Fibroblast of skin of abdomen (primary cell): ENCODE measurements at places on chromosomes 7 and 10.

DNA sequence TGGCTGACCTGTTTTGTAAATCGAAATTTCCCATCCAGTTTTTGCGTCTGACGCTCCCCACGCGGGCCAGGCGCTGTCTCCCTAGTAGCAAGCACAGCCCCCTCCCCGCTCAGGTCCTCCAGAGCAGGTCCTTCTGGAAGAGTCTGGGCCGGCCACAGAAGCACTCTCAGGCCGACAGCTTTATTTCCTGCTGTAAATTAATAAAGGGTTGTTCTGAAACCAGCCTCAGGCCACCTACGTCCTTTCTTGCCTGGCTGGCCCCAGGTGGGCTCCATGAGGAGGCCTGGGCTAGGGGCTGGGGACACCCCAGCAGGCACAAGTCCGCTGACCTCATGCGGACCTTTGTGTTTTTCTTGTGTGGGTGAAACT is 35.2 kb downstream of the CAMK2B start:
- DNase-seq, result no peak

GRCh38 chr7:77427996-77428603 is 12.0 kb upstream of the GSAP start:
- peak; percentile 69 for DNase-seq

DNA sequence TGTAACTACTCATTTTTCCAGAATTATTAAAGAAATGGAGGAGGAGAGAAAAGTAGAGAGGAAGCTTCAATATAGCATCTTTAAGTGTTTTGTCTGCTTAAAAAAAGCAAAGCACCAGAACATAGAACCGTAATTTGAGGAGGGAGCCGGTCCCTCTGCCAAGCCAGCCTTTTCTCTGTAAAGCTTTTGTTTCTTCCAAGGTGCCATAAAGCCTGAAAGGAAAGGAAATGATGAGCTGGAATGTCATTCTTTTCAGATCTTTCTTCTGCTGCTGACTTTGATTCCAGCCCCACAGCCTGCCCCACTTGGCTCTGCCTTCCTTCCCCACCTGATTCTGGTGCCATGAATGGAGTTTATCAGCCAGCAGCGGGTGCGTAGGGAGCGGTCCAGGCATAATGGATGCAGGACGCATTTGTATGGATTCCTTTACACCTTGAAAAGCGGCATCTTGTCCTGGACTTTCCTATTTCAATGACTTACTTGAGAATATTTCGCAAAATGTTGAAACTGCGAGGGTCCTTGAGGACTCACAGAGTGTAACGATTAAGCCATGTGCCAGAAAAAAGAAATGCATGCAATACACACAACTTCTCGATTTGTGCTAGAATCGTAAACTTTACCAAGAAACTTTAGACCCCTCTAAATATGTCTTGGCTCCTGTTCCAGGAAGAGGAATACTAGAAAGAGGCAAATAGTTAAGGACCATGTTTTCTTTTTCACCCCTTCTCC is 569.5 kb upstream of the MGMT start:
- DNase-seq, result no peak

DNA sequence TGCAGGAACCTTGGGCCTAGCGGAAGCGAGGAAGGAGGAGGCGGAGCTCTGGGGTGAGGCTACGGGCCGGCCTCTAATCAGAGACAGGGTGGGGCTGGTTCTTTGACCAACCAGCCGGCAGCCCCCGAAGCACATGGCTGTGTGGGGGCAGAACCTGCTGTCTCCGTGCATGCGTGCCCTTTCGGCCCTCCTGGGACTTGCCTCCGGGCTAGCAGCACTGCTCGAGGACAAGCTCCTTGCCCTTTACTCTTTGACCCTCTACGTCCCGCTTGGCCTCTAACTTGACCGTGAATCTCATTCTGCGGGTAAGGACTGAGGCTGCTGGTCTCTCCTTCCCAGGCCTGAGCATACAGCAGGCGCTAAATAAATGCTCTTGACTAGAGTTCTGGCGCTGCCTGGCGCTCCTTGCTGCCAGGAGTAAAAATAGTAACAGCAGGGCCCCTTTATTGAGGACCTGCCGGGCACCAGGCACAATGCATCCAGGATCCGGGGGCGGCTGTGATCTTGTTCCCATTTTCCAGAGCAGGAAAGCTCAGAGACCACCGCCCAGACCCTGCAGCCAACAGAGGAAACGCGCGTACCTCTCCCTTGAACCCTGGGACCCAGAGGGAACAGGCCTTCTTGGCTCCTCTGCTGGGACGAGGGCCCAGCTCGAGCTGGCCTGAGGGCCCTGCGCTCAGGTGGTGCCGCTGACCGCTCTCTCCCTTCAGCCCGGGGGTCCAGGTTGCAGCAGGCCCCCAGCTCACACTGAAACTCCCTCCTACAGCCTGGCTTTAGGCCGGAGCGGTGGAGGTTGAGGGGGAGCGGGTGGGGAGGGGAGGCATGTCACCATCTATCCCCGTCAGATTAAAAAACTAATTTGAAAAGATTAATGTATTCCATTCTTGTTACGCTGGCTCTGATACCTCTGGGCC is 2.7 kb upstream of the COMTD1 start:
- DNase-seq, result no peak

DNA sequence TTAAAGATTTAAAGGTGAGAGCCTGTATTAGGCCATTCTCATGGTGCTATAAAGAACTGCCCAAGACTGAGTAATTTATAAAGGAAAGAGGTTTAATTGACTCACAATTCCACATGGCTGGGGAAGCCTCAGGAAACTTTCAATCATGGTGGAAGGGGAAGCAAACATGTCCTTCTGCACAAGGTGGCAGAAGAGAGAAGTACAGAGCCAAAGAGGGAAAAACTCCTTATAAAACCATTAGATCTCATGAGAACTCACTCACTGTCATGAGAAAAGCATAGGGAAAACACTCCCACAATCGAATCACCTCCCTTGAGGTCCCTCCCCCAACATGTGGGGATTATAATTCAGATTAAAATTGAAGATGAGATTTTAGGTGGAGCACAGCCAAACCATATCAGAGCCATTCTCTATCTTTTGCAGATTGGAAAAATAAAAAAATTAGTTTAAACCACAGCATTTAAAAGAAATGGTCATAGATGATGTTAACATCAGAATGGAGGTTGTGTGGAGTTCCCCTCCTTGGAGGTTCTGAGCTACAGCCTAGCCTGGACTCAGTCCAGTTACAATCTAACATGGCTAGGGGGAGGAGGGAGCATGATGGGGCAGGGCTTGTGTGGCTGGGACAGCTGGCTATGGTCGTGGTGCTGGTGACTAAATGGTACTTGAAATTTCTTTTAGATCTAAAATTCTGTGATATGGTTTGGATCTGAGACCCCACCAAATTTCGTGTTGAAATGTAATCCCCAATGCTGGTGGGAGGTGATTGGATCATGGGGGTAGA is 33.1 kb downstream of the GSTO2 start:
- no peak for DNase-seq

DNA sequence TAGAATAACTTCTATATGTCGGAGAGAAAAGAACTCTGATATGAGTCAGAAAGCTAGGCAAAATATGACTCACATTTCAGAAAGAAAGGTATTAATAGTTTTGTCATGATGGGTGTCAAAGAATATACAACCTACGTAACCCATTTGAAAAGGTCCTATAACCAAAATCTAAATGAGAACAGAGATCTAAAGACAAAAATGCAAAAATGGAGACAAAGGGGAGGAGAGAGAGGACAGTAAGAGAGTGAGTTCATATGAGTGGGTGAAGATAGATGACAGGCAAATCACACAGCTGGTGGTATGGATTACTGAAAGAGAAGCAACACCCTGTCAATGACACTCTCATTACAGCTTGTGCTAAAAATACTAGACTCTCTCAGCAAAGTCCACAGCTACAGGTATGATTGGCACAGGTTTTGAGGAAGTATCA is 25.6 kb downstream of the ANKMY2 start:
- DNase-seq, result no peak

DNA sequence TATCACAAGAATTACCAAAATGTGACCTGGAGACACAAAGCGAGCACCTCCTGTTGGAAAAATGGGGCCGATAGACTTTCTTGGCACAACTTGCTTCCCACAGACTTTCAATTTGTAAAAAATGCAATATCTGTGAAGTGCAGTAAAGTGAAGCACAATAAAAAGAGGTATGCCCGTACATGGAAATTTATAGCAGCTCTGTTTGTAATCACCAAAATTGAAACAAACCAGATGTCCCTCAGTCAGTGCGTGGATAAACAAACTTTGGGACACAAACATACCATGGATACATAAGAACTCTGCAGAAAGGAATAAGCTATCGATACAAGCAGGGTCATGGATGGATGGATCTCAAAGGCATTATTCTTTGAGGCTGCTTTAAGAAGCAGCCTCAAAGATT is 33.6 kb downstream of the ARID5B start:
- peak; percentile 17 for DNase-seq

- DNase-seq, result no peak
Observed at GRCh38 chr10:131810036-131810804, 90.6 kb upstream of the PPP2R2D start.

- no peak for DNase-seq
Observed at GRCh38 chr7:3091631-3092030, 48.0 kb upstream of the CARD11 start.

DNA sequence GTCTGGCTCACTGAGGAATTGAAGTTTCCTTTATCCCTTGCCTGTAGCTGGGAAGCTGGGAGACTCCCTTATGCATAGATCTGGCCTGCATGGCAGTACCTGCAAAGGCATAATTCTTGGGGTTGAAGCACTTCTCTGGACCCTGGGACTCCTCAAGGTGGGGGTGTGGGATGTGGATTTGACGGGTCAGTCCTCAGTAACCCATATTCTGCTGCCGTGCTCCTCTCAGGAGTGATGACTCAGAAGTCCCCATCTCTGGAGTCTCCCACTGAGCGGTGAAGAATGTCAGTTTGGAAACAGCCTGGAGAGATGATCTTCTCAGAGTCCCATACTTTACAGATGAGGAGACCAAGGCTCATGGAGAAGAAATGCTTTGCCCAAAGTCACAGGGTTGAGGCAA is 49.0 kb downstream of the SORCS3 start:
- DNase-seq, result no peak

DNA sequence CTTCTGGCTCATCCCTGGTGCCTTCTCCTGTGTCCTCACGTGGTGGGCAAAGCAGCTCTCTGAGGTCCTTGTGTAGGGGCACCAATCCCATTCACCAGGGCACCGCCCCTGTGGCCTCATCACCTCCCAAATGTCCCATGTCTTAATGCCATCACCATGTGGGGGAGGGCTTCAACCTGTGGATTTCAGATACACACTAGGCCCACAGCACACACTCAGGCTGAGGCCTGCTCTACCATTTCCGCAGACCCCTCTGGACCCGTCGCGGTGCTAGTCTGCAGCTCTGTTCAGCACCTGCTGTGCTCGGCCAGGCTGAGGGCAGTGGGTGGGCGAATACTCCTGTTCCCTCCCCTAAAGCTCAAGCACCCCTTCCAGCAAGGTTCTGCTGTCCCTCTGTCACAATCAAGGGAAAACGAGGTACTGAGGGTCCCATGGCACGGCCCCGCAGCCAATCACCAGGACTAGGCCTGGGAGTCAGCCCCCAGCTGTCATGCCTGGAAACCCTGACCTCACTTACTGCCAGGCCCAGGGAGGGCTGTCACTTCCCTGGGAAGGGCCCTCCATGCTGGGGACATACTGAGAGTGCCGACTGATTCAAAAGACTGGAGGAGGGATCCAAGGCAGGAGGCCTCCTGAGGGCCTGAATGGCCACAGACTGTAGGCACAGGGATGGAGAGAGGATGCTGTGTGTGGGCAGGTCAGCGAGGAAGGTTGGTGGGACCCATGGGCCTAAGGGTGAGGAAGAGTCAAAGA is 123.8 kb upstream of the RET start:
- no peak for DNase-seq

DNA sequence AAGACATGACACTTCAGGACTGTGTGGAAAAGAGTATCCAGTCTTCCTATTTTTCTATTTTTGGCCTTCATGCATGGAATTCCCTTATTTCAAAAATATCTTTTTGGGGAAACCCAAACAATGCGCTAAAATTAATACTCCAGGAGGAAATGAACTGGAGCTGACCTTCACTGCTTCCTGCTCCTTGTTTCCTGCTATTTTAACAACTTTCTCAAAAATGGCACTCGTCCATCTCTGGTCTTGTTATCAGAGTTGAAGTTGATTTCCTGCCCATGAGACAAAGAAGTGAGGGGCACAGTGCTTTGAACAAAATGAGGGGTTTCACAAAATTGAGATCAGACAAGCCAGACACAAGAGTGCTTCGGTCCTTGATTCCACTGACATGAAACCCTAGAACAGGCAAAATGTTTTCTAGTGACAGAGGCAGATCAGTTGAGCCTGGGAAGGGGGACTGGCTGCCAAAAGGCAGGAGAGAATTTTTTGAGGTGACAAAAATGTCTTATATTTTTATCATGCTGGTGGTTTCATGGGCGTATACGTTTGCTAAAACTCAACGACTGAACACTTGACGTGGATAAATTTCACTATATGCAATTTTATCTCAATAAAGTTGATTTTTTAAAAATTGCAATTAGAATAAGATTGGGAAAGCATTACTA is 193.2 kb downstream of the CREB5 start:
- no peak for DNase-seq

- DNase-seq, result no peak
Observed at GRCh38 chr10:107747851-107748250, 583.3 kb upstream of the SORCS1 start.

GRCh38 chr10:4073912-4074311 is 288.9 kb upstream of the KLF6 start:
- DNase-seq, result peak; percentile 89

- no peak for DNase-seq
Observed at GRCh38 chr7:69819333-69819705, 221.0 kb downstream of the AUTS2 start.
